ENCODE measurements at places on chromosomes 7 and 10. TPM values are rescaled to one million over a fixed set of nuclear protein-coding genes. Genes with fewer than 3 reads are reported as not detected.

GRCh38 chr10:25661632-25662031 lies 272.4 kb upstream of the MYO3A start:
- no peaks in the 10 kb centered on the region for H3K36me3 ChIP-seq
- H3K27me3 ChIP-seq, result no peaks in the 10 kb centered on the region
- no peak overlapping the region for H3K27ac ChIP-seq
- H3K4me1 ChIP-seq, result no peaks in the 10 kb centered on the region
- DNase-seq, result no peak

DNA sequence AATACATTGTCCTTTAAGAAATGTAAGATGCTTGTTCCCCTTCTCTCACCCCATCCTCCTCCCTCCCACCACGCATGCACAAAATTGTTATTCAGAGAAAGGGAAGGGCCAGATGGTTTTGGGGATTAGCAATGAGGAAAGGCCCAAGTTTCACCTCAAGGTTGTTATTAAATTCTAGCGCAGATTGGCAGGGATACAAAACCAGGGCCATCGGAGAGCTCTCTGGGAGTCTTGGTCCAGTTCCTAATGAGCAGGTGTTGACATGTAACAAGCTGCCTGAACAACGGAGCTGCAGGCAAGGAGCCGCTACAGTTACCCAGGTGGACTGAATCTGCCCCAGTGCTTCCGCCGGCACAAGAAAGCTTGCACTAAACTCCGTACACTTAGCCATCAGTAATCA lies 9.7 kb upstream of the ANK3 start:
- no peak overlapping the region for H3K27ac ChIP-seq
- H3K36me3 ChIP-seq, result no peaks in the 10 kb centered on the region
- H3K4me3 ChIP-seq, result no peak overlapping the region
- H3K4me1 ChIP-seq, result peaks cover 17% of the 10 kb centered on the region
- DNase-seq, result no peak

- no peak for DNase-seq
- no peaks in the 10 kb centered on the region for H3K27me3 ChIP-seq
- no peaks in the 10 kb centered on the region for H3K4me1 ChIP-seq
- peaks cover 12% of the 10 kb centered on the region for H3K36me3 ChIP-seq
- no peak overlapping the region for H3K27ac ChIP-seq
Measured at GRCh38 chr10:60140651-60141632, 234.6 kb upstream of the CCDC6 start.

The CRCP gene
- 31.4 TPM for total RNA-seq
